CD4-positive, alpha-beta T cell (primary cell): ENCODE measurements at places on chromosomes 3 and 15.

DNA sequence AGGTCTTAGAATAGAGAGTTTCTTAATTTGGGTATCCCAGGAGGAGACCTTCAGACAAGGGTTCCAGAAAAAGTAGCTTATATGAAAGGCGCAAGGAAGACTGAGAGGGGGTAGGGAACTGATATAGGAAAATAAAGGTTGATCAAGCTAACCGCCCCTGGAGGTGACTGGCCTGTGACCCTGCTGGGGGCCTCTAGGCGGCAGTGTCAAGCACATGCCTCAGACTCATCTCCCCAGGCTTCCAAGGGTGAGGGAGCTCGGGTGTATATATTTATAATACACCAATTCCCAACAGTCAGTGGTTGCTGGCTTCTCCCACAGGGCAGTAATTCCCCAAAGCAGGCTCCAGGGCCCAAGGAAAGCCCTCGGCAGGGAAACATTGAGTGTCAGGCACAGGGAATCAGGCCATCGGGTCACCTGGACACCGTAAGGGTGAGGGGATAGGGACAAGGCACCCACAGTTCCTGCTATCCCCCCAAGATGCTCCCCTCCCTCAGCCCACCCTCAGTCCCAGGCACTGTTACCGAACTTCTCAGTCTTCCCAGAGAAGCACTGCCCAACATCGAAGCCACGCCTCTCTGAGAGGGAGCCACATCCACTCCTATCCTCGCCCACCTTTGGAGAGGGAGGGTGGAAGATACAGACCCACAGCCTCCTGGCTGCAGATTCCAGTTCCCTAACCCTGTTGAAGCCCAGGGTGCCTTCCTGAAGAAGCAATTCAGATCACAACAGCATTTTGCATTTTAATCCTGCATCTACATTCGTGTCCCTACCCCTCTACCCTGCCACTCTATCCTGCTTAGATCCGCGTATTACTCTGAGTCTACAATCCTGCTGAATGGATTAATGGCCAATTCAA lies 19.5 kb upstream of the CAV3 start:
- no peak overlapping the region for H3K27ac ChIP-seq
- no peaks in the 10 kb centered on the region for H3K4me1 ChIP-seq
- no peaks in the 10 kb centered on the region for H3K27me3 ChIP-seq
- DNase-seq: no peak

DNA sequence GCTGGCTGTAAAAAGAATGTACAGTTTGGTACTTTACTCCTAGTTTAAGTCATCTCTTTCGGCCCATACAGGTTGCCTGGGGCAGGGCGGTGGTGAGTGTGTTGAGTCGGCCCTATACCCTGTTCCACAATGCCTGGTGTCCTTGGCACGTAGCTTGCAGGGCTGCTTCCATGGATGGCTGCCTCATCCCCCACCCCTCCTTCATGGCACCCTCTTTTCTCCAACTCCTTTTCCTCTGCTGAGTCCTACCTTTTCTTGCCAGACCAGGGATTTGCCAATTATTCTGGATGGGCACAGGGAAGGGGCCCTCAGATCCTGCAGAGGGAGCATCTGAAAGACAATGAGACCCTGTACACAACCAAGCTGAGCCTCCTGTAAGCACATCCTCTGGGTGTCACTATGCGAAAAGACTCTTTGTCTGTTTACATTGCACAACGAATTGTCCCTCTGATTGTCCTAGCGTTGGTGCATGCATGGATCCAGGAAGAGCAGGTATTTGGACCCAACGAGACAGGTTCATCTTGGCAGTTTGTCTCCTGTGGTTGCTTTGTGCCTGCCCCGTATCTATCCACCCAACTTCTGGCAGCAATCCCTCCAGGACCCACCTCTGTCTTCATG lies 73.6 kb upstream of the CGNL1 start:
- DNase-seq: no peak
- H3K36me3 ChIP-seq: no peaks in the 10 kb centered on the region
- H3K4me3 ChIP-seq: no peak overlapping the region

DNA sequence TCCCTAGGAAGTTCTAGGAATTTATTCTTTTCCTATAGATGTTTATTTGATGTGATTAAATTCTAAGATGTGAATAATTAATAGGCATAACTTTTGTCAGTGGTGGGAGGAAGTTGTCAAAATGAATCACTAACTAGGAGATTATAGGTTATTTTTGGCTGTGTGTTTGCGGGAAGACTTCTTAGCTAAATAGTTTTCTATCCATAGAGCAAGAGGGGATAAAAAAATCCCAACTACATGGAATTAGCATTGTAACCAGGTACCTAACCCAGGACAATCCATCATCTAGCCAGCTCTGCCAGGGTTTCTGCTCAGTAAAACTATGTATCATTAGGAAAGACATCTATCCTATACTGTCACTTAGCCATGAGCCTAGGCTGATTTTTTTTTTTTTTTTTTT lies 23.9 kb downstream of the SLC30A4 start:
- no peaks in the 10 kb centered on the region for H3K4me1 ChIP-seq
- H3K27me3 ChIP-seq: no peaks in the 10 kb centered on the region
- no peak for DNase-seq
- H3K27ac ChIP-seq: no peak overlapping the region
- H3K36me3 ChIP-seq: no peaks in the 10 kb centered on the region
- no peak overlapping the region for H3K4me3 ChIP-seq

DNA sequence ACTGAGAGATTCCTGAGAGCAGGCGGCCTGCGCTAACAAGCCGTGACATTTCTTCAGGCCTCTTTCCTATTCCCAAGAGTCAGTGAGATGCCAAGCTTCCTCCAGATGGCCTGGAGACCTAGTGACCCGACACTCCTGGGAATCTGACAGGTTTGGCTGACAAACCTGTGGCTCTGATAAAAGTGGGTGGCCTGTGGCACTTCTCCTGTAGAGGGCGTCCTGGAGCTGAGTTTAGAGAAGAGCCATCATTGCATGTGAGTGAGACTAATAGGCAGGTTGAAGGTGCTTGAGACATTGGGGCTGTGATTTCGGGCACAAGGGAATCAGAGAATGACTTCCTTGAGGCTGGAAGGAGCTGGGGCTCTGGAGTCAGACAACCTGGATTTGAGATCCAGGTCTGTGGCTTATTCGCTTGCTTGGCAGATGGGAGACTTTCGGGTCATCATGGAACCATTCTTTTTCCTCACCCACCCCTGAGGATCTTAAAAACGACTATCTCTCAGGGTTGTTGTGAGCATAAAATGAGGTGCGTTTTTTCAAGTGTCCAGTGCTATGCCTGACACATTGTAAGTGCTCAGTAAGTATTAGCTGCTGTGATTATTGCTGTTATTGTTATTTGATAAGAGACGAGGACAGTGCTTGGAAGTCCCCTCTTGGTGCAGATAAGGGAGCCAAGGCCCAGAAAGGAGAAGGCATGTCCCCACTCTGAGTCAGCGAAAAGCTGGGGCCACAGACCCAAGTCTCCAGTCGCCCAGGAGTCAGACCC lies 77.2 kb downstream of the SCN10A start:
- DNase-seq: no peak
- no peak overlapping the region for H3K27ac ChIP-seq
- no peaks in the 10 kb centered on the region for H3K4me1 ChIP-seq
- H3K4me3 ChIP-seq: no peak overlapping the region

GRCh38 chr15:50315814-50316630 lies 39.0 kb downstream of the GABPB1 start:
- peak; percentile 65 for DNase-seq
- no peaks in the 10 kb centered on the region for H3K4me1 ChIP-seq
- no peak overlapping the region for H3K27ac ChIP-seq
- no peaks in the 10 kb centered on the region for H3K27me3 ChIP-seq
- H3K36me3 ChIP-seq: no peaks in the 10 kb centered on the region

DNA sequence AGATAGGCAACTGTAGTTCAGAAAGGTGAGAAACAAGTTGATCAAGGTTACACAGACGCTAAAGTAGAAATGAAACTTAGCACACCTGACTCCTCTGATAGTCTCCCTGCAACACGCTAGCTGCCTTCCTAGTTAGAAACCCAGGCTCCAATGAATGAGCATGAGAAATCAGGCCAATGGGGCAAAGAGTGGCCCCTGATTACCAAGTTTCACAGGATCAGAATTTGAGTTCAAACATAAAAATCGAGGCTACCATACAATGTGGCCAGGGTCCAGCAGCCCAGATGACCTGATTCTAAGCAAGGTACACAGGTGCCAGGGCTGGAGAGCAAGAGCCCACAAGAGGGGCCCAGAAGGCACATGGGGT lies 7.7 kb downstream of the PLD1 start:
- no peaks in the 10 kb centered on the region for H3K4me1 ChIP-seq
- H3K27me3 ChIP-seq: no peaks in the 10 kb centered on the region
- no peaks in the 10 kb centered on the region for H3K36me3 ChIP-seq

DNA sequence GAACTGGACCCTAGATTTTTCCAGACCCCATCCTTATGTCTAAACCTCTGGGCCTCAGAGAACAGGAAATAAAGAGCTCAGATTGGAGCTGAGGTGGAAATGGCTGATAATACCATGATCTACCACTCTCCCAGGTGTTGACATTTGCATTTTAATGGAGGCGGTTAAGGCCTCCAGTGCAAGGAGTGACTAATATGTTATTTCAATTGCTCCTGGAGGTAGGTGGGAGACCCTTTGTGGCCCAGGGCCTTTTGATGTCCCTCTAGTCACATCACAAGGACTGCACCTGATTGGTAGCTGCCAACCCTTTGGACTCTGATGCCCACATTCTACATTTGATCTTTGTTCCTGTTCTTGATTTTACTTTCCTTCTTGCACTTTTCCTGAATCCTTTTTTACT lies 9.0 kb upstream of the ADCY5 start:
- no peaks in the 10 kb centered on the region for H3K36me3 ChIP-seq
- DNase-seq: no peak
- no peak overlapping the region for H3K4me3 ChIP-seq
- H3K27me3 ChIP-seq: peaks cover 11% of the 10 kb centered on the region
- H3K4me1 ChIP-seq: no peaks in the 10 kb centered on the region

- H3K4me1 ChIP-seq: peaks cover 12% of the 10 kb centered on the region
- no peaks in the 10 kb centered on the region for H3K36me3 ChIP-seq
- H3K27ac ChIP-seq: no peak overlapping the region
- no peaks in the 10 kb centered on the region for H3K27me3 ChIP-seq
These were observed 383.1 kb upstream of the TPRG1 start for GRCh38 chr3:188788621-188789081.

DNA sequence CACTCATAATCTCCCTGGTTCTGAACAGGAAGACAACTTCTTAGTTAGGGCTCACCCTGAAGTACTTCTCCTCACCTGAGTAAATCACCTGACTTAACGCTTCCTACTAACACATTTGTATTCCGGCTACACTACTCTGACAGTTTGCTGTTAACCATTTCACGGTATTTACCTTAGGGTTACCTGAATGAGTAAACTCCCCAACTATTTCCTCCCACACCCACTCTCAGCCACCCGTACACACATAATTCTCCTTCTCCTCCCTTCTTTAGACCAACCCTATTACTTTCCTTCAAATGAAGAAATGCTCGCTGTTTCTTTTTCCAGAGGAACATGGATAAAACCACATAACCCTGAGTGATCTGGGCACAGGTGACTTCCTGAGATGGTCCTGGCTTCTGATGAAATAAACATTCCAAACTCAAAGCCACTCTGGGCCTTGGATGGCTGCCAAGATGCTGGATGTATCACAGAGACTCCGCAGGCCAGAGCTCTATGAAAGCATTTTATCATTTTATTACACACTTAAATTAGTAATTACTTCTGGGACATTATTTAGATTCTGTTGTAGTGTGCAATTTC lies 183.6 kb upstream of the ATP11B start:
- no peaks in the 10 kb centered on the region for H3K36me3 ChIP-seq
- no peaks in the 10 kb centered on the region for H3K4me1 ChIP-seq
- no peak overlapping the region for H3K4me3 ChIP-seq
- H3K27me3 ChIP-seq: no peaks in the 10 kb centered on the region
- no peak for DNase-seq

DNA sequence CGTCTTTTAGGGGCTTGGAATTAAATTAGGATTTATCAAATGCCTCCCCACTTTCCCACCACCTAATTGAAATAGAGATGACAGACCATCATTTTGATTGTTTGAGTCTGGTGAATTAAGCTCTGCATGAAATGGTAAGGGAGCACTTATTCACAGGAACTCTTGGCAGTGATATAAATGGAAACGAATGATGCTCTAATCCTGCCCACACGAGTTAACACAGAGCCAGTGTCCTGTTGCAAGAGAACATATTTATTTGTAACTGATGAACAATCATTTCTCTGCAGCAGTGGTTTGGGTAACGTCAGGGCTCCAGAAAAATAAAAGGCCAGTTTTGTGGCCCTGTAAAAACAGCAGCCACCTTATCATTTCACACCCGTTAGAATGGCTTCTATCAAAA lies 163.3 kb downstream of the FEZF2 start:
- no peaks in the 10 kb centered on the region for H3K36me3 ChIP-seq
- H3K4me1 ChIP-seq: no peaks in the 10 kb centered on the region
- DNase-seq: no peak
- H3K27ac ChIP-seq: no peak overlapping the region
- H3K4me3 ChIP-seq: no peak overlapping the region

- no peak for DNase-seq
- no peaks in the 10 kb centered on the region for H3K27me3 ChIP-seq
- H3K27ac ChIP-seq: peak overlapping the region; percentile 90
- H3K4me3 ChIP-seq: peak overlapping the region; percentile 90
These were observed 779 bp upstream of the CTNNB1 start for GRCh38 chr3:41198526-41198925.

DNA sequence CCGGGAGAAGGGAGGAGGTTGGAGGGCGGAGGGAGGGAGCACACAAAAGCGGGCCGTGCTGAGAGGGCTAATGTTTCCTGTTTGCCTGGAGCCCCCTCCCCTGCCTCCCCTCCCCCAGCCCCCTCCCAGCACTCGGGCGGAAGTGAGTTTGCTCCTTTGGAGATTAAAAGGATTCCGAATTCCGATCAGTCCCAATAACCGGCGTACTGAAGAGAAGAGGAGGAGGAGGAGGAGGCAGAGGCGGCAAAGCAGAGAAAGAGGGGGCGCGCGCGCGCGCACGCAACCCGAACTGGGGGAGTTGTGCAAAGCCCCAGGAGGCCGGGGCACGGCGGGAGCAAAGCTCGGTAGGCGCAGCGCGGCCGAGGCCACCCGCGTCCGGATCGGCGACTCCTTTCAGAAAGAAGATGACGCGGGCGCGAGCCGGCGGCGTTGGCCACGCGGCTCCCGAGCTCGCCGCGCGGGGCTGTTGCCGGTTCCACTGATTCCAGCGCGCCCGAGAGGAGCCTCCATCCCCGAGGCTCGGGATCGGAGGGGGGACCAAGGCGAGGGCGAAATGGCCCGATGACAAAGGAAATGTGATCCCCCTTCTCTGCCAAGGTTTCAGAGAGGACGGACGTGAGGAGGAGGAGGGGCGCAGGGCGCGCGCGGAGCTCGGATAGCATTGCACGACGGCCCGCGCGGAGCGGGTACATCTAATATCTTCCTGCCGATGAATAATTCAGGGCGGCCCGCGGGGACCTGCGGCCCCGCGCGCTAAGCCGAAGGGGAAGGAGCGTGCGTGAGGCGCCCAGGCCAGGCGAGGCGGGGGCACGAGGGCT lies 1.1 kb upstream of the TRIM71 start:
- DNase-seq: no peak
- peaks cover 7% of the 10 kb centered on the region for H3K4me1 ChIP-seq
- no peak overlapping the region for H3K27ac ChIP-seq
- H3K4me3 ChIP-seq: peak overlapping the region; percentile 30
- H3K36me3 ChIP-seq: no peaks in the 10 kb centered on the region

GRCh38 chr3:185852635-185853034 lies 27.8 kb upstream of the IGF2BP2 start:
- H3K4me3 ChIP-seq: no peak overlapping the region
- H3K27ac ChIP-seq: no peak overlapping the region
- no peak for DNase-seq
- no peaks in the 10 kb centered on the region for H3K4me1 ChIP-seq

- H3K27me3 ChIP-seq: no peaks in the 10 kb centered on the region
- no peaks in the 10 kb centered on the region for H3K36me3 ChIP-seq
- no peak overlapping the region for H3K4me3 ChIP-seq
These were observed 183.5 kb upstream of the NSMCE3 start for GRCh38 chr15:29452881-29453731.
